ENCODE measurements at places on chromosomes 5 and 9. TPM values are rescaled to one million over a fixed set of nuclear protein-coding genes. Genes with fewer than 3 reads are reported as not detected.

The CERT1 gene
- 48.7 TPM for total RNA-seq

The HDHD3 gene
- 19.3 TPM for total RNA-seq

The ZNF454 gene
- 2.5 TPM for total RNA-seq

The NUP214 gene
- 20.1 TPM for total RNA-seq

The EIF4E1B gene
- not detected for total RNA-seq

The RPS23 gene
- total RNA-seq = 3,468 TPM

The FCHO2 gene
- total RNA-seq = 20.3 TPM

The TLX3 gene
- not detected for total RNA-seq

The C5orf34 gene
- 6.7 TPM for total RNA-seq

The FREM1 gene
- total RNA-seq = 0.22 TPM

The CTNND2 gene
- total RNA-seq = not detected

The PWWP2A gene
- total RNA-seq = 21.7 TPM

The PCDHGB3 gene
- 8.6 TPM for total RNA-seq

The PCDHB3 gene
- 0.97 TPM for total RNA-seq

The FAM240B gene
- not detected for total RNA-seq

The KIAA0825 gene
- 13.9 TPM for total RNA-seq

The CKMT2 gene
- 0.39 TPM for total RNA-seq

The SLC6A18 gene
- total RNA-seq = not detected

The FGF1 gene
- 124 TPM for total RNA-seq

The BNC2 gene
- 81.3 TPM for total RNA-seq

The FYB1 gene
- 1.6 TPM for total RNA-seq

The CDH18 gene
- under 0.01 TPM for total RNA-seq

The BSPRY gene
- total RNA-seq = under 0.01 TPM

The LAMC3 gene
- under 0.01 TPM for total RNA-seq

The AMBP gene
- 0.26 TPM for total RNA-seq

The DOLPP1 gene
- 8.6 TPM for total RNA-seq

The NR5A1 gene
- not detected for total RNA-seq

The FBXL7 gene
- total RNA-seq = 18.2 TPM

The SH2D3C gene
- total RNA-seq = 0.52 TPM

The ARL14EPL gene
- total RNA-seq = 0.11 TPM

The ARHGEF37 gene
- total RNA-seq = 1.6 TPM

All from articular chondrocyte of knee joint (primary cell).